CD4-positive, alpha-beta T cell (primary cell): ENCODE measurements at places on chromosomes 12 and 14.
A peak's percentile ranks its signal among the peaks of the same experiment; 100 is the strongest.

DNA sequence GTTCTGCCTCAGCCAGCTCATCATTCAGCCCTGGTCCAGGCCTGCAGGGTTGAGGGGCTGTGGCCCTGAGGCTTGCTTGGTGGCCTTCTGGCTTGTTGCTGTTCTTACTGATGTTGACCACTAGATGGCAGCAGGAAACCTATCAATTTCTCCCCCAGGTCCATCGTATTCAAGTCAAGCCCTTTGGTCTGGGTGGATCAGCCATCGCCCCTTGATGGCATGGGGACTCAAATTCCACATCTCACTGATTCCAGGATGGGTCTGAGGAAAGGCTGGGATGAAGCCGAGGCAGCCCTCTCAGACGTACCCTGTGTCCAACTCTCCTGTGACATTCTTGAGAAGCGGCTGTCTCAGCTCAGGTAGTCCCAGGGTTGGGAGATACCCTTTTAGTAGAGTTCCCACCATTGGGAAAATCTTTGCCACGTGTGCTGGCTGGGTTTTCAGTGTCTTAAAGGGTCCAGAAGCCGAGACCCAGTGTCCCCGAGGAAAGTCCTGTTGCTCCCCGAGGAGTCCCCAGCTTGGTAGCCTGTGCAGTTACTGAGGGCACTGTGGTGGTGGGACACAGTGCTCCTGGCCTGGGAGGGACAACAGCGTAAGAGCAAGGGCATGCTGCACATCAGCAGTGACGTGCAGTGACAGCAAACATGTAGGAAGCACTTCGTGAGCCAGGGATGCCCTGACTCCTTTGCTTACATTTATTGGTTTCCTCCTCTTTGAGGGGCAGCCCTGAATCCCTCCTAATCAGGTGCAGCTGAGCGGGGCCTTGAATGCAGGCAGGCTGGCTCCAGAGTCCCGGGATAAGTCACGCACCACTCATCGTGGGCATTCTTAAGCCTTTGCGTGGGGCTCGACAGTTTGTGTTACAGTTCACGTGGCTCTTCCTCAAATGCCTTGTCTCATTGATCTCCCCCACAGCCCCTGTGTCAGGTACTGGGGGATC, 58.6 kb downstream of the TSPAN9 start:
- DNase-seq = peak; percentile 9

DNA sequence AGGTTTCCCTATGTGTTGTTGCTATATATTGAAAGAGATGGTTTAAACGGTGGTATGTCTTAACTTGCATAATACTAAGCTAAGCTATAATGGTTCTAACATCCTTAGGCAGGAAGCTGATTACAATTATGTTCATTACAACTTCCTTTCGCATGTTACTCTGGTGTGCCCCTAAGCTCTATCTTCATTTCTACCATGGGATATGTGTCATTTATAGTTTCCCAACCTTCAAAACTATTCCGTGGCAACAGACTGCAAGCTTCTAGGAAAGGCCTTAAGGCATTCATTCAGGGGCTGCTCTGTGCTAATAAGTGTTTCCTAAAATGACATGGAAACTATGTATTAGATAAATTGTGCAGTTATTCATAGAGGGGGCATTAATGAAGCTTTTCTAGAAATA, 294.6 kb downstream of the GXYLT1 start:
- no peak for DNase-seq

- DNase-seq = no peak
These were observed 43.1 kb upstream of the MMP17 start for GRCh38 chr12:131784909-131785762.

DNA sequence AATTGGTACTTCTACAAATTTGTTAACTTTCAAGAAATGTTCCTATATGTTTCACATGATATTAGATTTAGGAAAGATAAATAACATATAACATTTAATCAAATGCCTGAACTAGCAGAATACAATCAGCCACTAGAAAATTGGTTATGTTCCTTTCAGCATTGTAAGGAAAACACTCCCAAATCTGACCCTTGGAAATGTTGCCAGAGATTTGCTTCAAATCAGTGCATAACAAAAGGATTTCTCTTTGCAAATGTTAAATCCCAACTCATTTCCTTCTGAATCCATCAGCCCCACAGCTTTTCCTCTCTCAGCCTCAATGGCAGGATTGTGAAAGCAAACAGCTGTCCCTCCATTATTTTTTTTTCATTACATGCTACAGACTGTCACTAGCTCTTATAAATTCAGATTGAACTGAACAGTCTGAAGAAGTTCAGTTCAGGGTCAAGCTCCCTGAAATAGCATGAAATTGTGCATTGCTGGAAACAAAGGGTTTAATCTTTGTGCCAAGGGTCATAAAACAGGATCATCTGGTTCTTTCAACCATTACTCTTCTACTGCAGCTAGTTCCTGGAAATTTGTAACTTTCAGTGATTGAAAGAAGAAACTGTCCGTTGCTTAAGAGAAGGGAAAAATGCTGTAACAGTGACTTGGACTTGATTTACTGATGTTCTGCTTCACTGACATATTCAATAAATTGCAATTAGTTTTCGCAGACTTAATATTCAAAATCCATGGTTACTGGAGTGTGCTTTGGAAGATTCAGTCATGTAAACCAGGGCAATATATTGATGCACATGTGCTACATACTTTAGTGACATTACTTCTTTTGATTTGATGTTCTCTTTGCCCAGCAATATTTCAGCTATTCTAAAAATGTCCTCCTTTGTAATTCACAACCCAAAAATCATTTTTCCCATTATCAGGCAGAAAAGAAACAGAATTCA, 246.4 kb downstream of the RPL10L start:
- no peak for DNase-seq

- DNase-seq = no peak
These were observed 39.1 kb downstream of the TSPAN11 start for GRCh38 chr12:30965613-30965985.

GRCh38 chr14:89017417-89017816, 193.0 kb downstream of the TTC8 start:
- no peak for DNase-seq

- DNase-seq = no peak
These were observed 1635.4 kb upstream of the FLRT2 start for GRCh38 chr14:83894568-83894967.

DNA sequence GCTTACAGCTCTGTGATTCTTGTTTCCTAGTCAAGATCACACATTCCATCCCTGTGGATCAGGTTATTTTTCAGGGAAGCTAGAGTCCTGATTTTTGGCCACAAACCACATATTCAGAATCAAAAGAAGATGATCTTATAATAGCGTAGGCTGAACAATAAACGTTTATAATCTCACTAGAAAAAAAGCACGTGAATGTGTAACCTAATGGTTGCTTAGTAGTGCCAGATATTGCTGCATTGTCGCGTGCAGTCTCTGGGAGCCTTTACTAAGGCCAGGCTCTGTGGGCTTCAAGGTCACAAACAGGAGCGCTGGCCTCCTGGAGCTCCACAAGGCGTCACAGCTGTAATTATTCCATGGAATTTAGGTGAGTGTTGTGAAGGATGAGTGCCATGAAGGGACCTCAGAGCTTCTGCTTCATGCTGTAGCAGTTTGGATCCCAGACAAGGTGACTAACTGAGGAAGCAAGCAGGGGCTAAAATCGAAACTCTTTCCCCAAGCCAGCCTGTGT, 17.4 kb downstream of the CDKN1B start:
- DNase-seq = no peak

- DNase-seq = peak; percentile 8
These were observed 20.7 kb downstream of the ATXN2 start for GRCh38 chr12:111578276-111578970.

- no peak for DNase-seq
These were observed 58.6 kb downstream of the SCARB1 start for GRCh38 chr12:124805050-124805449.

DNA sequence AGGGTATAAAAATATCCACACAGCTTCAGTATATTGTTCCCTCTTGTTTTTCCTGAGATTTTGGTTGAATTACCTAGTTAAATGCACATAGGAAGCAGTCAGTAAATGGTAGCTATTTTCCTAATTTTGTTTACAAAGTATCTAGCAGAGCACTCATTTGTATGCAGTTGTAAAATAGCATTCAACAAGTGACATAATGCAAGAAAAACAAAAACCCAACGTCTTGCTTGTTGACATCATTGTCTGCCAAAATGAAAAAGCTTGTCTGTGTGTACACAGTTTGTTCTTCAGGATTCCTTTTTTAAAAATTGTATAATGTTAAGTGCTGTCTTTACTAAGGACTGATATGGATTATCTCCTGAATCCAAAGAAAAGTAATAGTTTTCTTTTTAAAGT, 2.7 kb downstream of the VRTN start:
- no peak for DNase-seq

DNA sequence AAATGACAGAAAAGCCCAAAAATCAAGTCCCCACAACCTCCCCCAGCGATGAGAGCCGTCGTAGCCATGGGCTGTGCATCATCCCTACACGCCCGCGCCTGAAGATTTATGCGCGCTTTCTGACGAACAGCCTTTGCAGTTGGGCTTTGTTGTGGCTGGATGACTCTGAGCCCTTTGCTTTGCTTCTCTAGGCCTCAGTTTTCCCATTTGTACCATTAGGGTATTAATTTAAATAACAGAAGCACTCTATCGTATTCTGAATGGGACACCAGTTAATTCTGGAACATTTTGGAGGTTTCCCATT, 24.2 kb downstream of the SFSWAP start:
- DNase-seq = no peak

DNA sequence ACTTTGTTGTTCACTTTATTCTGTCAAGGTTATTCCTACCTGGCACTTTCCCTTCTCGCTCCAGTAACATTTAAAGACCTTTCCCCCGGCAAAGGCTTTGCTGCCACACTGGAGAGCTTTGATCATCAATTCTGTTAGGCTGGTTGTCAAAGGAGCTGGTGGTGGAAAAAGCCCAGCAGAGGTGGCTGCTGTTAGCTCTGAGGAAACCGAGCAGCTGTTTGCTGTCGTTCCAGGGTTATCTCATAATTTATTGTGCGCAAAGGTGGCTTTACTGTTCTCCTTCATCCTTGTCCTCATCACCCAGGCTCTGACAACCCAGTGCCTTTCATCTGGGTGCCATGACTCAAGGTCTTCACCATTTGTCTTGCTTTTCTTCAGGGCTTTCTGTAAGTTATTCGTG, 38.2 kb upstream of the CRADD start:
- no peak for DNase-seq

GRCh38 chr12:73445658-73446324, 1091.8 kb upstream of the ATXN7L3B start:
- no peak for DNase-seq

- DNase-seq = no peak
These were observed 22.6 kb upstream of the IRF2BPL start for GRCh38 chr14:77051116-77051515.

DNA sequence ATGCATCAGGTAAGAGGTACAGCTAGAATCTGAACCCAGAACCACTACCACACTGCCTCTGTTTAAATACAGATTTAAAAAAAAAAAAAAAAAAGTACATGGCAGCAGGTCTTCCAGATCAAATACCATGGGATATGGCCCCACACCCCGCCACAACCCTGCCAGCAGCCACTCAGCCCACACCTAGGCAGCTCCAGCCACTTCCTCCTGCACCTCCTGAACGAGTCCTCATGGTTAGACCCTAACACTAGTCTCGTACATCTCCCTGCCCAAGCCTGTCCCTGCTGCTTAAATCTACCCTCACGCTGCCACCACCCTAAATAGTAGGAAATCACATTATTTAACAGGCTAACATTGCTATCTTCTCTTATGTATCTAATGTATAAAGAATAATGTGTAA, 12.6 kb downstream of the SETD3 start:
- DNase-seq = no peak

DNA sequence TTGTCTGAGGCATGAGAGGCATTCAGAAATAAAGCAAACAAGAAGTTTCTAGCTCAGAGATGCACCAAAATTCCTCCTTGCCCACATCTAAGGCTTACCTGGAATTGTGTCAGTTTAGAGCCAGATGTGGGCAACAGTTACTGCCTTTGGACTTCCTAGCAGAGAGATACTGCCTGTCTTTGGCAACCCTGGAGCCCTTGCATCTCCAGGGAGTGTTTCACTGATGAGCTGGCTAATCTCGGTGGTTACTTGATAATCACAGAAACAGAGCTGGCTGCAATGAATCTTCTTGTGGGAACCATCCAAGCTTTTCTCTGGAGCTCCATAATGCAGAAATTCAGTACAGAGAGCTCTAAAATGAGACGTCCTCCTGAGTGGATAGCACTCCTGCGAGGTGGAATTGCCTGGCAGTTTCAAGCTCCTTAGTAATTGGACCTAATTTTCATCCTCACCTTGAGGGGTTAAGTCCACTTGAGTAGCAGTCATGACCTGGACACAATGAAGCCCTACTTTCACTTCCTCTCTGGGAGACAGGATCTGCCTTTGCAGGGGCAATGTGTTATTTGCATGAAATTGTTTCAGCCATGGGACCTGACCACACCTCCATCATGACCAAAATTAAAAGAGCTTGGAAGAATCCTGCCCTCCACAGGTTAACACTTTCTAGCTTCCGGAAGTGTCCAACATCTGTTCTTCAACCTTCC, 108.8 kb upstream of the ARHGAP5 start:
- DNase-seq = no peak

DNA sequence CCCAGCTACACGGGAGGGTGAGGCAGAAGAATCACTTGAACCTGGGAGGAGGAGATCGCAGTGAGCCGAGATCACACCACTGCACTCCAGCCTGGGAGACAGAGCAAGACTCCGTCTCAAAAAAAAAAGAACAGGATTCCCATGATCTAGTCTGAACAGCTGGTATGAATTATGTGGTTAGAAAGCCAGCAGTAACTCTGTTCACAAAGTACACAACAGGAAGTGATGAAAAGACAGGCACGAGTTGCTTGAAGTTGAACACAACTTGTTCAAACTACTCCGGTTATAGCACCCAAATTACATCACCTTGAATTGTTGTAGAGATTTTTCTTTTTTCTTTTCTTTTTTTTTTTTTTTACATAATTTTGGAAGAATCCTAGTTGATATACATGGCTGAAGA, 238.8 kb upstream of the RGS6 start:
- no peak for DNase-seq

DNA sequence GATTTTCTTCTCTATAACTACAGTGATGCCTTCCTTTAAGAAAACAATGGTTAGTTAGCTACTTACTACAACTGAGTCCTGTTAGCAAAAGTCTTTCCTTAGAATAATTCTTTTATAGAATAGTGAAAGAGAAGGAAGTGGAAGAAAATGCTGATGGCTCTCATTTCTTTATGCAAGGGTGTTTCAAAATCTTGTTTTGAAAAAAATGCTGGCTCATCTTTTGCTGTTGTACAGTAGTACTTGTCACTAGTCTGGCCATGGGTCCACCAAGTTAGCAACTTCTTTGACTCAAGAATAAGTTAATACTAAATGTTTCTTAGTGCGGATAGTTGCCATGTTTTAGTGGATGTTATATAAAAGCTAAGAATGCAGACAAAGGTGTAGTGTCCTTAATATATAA, 225.4 kb downstream of the PTPRO start:
- DNase-seq = no peak

GRCh38 chr14:20580242-20580641, 7.6 kb downstream of the RNASE11 start:
- DNase-seq = no peak

- DNase-seq = no peak
These were observed 318.8 kb downstream of the NAV3 start for GRCh38 chr12:78149459-78149858.
